ENCODE measurements at places on chromosomes 6 and 20. TPM values are rescaled to one million over a fixed set of nuclear protein-coding genes. Genes with fewer than 3 reads are reported as not detected.

DNA sequence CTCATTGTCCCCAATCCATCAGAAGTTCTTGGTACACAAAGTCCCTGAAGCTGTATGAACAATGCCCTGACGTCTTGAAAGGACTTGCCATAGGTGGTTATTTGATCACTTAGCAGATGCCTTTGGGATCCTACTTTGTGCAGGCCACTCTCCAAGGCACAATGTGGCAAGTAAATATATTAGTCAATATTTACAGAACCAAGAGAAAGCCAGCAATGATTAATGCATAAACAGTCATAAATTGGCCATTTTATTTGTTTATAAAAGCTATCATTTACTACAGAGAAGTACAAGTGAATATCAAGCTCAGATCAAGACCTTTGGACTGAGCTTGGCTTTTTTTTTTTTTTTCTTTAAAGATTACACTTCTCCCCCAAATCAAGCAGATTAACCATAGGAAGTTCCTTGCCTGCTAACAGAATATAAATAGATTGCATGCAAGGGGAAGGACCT lies 161.8 kb downstream of the MTHFD1L start:
- no peaks in the 10 kb centered on the region for H3K36me3 ChIP-seq
- DNase-seq, result no peak
- H3K27me3 ChIP-seq, result no peaks in the 10 kb centered on the region
- H3K27ac ChIP-seq, result no peak overlapping the region

Gene RBM24
- not detected for total RNA-seq

Gene SLC22A1
- 3.0 TPM for total RNA-seq

Gene MACROD2
- total RNA-seq, result 0.19 TPM

GRCh38 chr20:63126876-63127699 lies 88.8 kb downstream of the YTHDF1 start:
- no peaks in the 10 kb centered on the region for H3K36me3 ChIP-seq
- H3K4me1 ChIP-seq, result no peaks in the 10 kb centered on the region
- H3K27ac ChIP-seq, result no peak overlapping the region
- no peak overlapping the region for H3K4me3 ChIP-seq
- peaks cover 3% of the 10 kb centered on the region for H3K27me3 ChIP-seq
- DNase-seq, result no peak

GRCh38 chr6:2220154-2220553 lies 25.3 kb downstream of the GMDS start:
- H3K27me3 ChIP-seq, result no peaks in the 10 kb centered on the region
- no peak for DNase-seq
- no peak overlapping the region for H3K4me3 ChIP-seq
- no peak overlapping the region for H3K27ac ChIP-seq

Gene DEFB113
- total RNA-seq, result not detected

- H3K4me3 ChIP-seq, result no peak overlapping the region
- no peaks in the 10 kb centered on the region for H3K36me3 ChIP-seq
- no peaks in the 10 kb centered on the region for H3K27me3 ChIP-seq
- H3K27ac ChIP-seq, result no peak overlapping the region
- H3K4me1 ChIP-seq, result no peaks in the 10 kb centered on the region
These were observed 504.5 kb downstream of the HDGFL1 start for GRCh38 chr6:23073821-23074220.

GRCh38 chr20:24969186-24970029 lies 20.3 kb downstream of the CST7 start:
- H3K4me1 ChIP-seq, result peaks cover 49% of the 10 kb centered on the region
- H3K27ac ChIP-seq, result no peak overlapping the region
- no peak overlapping the region for H3K4me3 ChIP-seq
- H3K36me3 ChIP-seq, result peaks cover 88% of the 10 kb centered on the region
- no peaks in the 10 kb centered on the region for H3K27me3 ChIP-seq
- DNase-seq, result no peak

DNA sequence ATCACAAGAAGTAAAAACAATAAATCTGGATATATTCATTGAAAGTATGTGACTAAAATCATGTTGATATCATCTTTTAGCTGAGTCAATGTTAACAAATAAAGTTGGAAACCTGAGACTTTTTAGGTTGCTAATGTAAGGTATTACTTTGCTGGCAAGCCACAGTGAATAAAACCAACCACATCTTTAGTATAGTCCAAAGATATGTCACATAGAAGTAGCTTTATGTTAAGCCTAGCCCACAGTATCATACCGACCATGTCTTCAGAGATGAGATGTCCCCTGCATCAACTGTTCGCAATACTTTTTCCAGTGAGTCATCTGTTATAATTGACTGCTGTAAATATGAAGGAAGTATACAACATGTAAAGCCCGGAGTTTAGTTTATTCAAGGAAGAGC lies 107.6 kb upstream of the MCHR2 start:
- no peaks in the 10 kb centered on the region for H3K36me3 ChIP-seq
- H3K27me3 ChIP-seq, result no peaks in the 10 kb centered on the region
- no peaks in the 10 kb centered on the region for H3K4me1 ChIP-seq
- H3K4me3 ChIP-seq, result no peak overlapping the region

Gene MEI4
- not detected for total RNA-seq

Gene HLA-DOA
- 3.6 TPM for total RNA-seq

Gene PRRC2A
- total RNA-seq, result 264 TPM

GRCh38 chr6:81808851-81809570 lies 56.5 kb upstream of the TENT5A start:
- no peaks in the 10 kb centered on the region for H3K4me1 ChIP-seq
- H3K27ac ChIP-seq, result peak overlapping the region; percentile 43
- DNase-seq, result no peak
- no peaks in the 10 kb centered on the region for H3K36me3 ChIP-seq
- H3K27me3 ChIP-seq, result no peaks in the 10 kb centered on the region

Gene CCN2
- not detected for total RNA-seq

Data from natural killer cell (primary cell).